ENCODE measurements at places on chromosomes 11 and 22. TPM values are rescaled to one million over a fixed set of nuclear protein-coding genes. Genes with fewer than 3 reads are reported as not detected.

RASSF10 gene
- total RNA-seq, result 0.42 TPM

GRCh38 chr22:28316014-28316413 is 363.6 kb downstream of the TTC28 start:
- no peak for DNase-seq

INPP5J gene
- total RNA-seq, result 15.7 TPM

DNA sequence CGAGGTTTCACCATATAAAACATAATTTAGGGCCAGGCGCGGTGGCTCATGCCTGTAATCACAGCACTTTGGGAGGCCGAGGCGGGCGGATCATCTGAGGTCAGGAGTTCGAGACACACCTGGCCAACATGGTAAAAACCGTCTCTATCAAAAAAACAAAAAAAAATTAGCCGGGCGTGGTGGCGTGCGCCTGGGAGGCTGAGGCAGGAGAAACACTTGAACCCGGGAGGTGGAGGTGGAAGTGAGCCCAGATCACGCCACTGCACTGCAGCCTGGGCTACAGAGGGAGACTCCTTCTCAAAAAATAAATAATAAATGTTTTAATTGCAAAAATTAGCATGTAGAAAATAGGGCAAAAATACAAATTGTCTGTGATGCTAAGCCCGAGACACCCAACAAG is 993 bp upstream of the SFI1 start:
- no peak for DNase-seq

DNA sequence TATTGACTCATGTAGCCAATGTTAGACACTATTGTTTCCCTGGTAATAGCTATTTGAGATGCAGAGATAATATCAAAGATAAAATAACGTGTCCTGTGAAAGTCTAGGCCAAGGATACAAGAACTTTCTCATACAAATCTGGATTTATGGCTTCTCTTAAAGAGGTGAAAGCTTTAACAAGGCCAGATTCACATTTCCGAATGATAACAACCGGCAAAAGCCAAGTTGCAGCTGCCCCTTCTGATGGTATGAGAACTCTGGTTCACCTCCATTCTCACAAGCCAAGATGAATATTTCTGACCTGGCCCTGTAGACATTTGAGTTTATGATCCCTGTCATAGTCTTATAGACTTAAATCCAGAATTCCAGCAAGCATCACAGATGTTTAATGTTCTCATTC is 230.4 kb upstream of the ZC3H12C start:
- DNase-seq, result no peak

GRCh38 chr11:74540270-74540669 is 46.7 kb upstream of the LIPT2 start:
- DNase-seq, result no peak

DNA sequence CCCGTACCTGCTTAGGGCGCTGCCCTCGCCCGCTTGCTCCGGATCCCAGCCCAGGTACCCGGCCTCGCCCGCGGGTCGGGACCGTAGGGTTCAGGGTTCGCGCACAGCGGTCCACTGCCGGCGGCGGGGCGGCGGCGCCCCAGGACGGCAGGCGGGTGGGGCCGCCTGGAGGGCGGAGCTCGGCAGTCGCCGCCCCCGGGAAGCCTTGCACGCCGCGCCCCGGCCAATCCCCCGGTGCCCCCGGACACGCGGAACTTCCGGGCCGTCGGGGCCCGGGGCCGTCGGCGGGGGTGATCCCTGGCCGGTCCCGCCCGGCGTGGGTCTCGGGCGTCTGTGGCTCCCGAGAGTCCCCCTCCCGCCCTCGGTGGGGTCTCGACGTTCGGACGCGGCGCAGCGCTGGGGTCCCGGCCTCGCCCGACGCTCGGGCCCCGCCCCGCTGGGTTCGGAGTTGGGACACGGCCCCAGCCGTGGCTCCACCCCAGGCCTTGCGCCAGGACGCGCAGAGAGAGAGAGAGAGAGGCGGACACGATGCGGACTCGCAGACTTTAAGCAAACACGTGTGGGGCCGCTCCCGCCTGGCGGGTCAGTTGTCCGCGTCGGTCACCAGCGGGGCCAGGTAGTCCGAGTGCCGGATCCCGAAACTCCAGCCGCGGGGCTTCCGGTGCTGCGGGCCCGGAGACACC is at the start of gene TYMP:
TYMP (minus strand) TSS at position 116 of the 683 bp plus-strand sequence. CDS start 303 bp downstream, outside the sequence.
- DNase-seq, result peak; percentile 91

DNA sequence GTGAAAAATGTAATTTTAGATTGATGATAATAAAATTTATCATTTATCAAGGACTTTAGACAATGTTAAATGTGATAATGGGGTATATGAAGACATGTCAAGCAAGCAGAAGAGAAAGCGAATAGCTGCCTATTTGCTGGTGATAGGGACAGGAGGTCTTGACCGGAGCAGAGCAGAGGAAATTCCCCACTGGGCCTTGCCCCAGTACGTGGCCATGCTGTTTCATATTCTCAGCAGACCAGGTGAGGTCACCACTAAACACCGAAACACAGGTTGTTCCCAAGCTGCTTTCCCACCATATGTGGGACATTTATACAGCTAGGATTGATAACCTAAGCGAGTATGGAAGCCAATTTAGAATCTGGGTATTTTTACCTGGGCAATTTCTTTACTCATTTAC is 1629.6 kb downstream of the FAM181B start:
- no peak for DNase-seq

GRCh38 chr22:47919001-47919441 is 1156.6 kb downstream of the TBC1D22A start:
- DNase-seq, result no peak

DNA sequence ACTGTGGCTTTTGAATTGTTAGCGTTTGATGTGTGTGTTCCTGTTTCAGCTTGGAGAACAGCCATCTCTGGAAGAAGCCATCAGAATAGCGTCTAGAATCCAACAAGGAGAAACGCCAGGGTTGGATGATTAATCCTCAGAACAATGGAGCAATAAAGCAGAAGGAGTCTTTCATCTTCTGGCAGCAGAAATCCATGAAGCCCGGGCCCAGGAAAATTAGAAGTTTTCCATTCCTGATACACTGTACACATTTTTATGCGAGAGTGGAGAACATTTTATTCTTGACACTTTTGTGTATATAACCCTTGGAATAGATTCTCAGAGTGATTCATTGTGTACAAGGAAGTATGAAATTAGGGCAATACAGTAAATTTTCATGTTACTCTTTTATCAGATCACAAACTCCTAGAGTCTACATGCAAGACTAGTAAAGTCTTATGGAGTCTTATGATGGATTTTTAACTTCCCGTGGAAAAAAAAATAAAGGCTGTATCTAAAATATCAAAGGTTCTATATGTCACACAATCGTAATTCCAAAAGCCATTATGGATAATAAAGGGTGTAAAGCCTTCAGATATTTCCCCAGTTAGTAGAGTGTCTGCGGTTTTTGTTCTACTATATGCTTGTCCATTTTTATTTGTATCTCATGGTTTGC is 45.9 kb upstream of the WEE1 start:
- DNase-seq, result no peak

CHADL gene
- 25.4 TPM for total RNA-seq

THOC5 gene
- total RNA-seq, result 41.5 TPM

PHF21B gene
- 0.35 TPM for total RNA-seq

MMP7 gene
- total RNA-seq, result not detected

DNA sequence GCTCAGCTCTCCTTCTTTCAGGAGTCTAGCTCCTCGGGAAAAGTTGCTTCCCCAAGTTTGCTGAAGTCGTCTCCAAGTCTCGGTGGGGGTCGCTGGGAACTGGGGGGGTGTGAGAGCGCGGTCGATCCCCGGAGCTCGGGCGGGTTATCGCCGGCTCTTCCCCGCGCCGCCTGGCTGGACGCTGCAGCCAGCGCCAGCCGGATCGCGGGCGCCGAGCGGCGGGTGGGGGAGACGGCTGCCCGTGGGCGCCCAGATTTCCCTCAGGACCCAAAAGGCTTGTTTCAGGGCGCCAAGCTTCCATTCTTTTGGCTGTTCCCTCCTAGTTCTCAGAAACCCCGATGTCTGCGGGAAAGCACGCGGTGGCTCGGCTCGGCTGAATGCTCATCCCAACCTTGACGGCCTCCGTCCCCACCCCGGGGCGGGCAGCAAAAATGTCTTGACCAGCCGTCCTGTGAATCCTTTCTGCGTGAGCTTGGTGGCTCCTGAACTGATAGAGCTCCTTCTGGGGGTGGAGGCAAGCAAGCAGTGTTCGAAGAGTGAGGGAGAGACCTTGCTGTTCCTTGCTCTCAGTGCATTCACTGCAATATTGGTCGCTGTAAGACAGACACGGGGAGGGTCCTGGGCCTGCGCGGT is 1.7 kb downstream of the ZBTB16 start:
- peak; percentile 55 for DNase-seq

DNA sequence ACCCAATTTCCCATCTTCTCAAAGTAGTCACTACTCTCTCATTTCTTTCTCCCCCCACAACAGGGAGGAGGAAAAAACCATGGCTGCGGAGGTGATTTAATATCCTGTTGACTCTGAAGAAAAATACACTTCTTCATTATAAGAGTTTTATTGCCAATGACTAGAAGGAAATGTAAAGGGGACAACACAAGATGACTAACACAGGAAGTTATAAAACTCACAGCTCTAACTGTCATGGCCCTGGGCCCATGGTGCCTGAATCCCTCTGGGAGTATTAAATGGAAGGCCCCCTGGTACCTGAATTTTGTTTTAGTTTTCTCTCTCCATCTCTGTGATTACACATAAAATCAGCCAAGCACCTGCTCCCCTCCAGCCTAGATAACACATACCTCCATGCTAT is 352.8 kb upstream of the FAT3 start:
- DNase-seq, result no peak

DNA sequence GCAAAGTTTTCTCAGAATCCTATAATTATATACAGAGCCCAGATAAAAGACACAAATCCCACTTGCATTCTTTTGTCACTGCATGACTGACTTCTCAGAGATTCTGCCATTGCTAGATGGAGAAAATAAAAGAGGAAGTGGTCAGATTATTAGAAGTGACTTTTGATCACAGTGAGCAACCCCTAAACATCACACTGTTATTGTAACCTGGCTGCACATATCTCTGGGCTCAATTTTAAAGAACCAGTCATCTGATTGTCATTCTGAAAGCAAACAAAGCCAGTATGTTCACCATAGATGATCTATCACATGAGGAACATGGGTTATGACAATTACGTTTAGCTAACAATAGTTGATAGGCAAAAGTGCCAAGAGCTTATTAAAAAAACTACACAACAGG is 47.8 kb downstream of the COPB1 start:
- DNase-seq, result no peak

EP300 gene
- 30.5 TPM for total RNA-seq

DNA sequence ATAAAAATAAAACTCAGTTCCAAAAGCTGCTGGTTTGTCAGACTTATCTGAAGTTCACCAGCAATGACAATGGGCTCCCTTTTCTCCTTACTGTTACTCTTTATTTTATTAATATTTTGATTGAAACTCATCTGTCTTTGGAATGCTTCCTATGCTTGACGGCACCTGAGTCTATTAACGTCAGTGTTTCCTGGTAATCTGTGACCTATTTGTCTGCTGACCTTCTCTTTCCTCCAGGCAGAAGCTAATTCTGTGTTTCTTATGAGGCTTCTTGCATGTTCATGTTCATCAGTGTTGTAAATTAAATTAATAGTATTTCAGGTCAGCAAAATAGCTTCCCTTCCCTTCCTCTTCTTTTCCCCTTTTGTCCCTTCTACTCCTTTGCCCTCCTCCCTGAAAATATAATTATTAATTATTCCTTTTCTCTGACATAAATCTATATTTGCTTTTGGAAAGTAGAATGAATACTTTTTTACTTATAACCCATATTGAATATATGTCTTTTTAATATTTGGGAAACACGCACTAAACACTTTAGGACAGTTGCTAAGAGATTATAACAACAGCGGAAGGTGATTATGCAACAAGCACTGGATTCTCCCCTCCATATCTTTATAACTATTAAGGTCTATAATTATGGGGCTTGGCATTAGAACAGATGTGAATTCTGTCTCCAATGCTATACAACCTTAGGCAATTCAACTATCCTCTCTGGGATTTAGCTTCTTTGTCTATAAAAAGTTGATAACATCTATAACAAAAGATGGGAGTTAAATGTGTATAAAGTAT is 32.1 kb upstream of the PCF11 start:
- DNase-seq, result no peak

DNA sequence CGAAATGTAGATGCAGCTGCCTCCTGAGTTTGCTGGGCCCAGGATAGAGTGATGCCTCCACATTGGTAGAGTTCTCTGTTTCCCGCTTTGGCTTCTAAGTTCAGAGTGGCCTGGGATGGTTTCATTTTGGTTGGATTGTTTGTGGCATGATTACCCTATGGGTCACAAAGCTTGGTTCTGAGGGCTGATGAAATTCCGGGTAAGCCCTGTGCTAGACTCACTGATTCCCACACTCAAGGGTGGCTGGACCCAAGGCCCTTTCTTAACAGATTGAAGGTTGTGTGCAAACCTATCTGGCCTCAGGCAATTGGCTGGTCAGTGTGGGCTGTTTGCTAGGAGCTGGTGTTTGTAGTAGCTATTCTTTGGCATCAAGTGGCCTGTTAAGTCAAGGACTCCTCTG is 158.4 kb downstream of the MYO18B start:
- no peak for DNase-seq

GLYATL2 gene
- 0.50 TPM for total RNA-seq

ALDH3B1 gene
- total RNA-seq, result 4.9 TPM

PGA5 gene
- 0.40 TPM for total RNA-seq

DNA sequence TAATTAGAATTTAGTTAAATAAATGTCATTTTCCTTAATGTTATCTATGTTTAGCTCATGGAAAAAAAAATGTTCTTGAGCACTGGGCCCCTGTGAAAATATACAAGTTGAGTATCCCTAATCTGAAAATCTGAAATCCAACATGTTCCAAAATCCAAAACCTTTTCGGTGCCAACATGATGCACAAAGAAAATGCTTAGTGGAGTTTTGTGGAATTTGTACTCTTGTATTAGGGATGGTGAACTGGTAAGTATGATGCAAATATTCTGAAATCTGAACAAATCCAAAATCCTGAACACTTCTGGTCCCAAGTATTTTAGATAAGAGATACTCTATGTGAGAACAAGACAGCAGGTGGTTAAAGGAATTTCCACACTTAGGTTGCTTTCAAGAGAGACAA is 44.5 kb downstream of the TCP11L1 start:
- DNase-seq, result no peak

DNA sequence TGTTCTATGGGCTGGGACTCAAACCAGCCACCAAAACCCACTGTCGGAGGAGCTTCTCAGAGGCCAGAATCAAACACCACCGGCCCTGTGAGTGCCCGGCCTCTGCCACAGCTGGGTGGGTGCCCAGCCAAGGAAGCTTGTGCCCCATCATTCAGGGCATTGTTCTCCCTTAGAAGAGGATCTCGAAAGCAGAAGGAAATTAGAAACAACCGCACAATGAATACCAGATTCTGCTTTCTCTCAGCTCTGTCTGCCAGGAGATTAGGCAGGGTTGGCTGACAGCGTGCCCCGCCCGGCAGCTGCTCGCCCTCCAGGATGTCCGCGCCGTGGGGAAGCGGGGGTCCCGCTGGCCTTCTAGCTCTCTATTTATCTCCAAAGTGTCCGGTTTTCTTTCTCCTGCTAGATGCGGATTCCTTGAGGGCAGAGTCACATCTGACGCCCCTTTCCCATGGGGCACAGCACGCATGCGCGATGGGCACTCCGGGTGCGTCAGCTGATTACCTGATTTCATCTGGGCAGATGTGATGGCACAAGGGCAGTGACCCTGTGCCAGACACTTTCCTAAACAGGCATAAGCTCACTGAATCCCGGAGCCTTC is 25.5 kb downstream of the SCGB1A1 start:
- DNase-seq, result peak; percentile 78

Data from left ventricle myocardium superior (tissue), 1 donor.